ENCODE measurements at places on chromosomes 1 and 21. TPM values are rescaled to one million over a fixed set of nuclear protein-coding genes. Genes with fewer than 3 reads are reported as not detected.

The RGSL1 gene
- total RNA-seq, result not detected

The ANGPTL1 gene
- total RNA-seq, result not detected

The ARHGEF11 gene
- 14.9 TPM for total RNA-seq

The ATF3 gene
- total RNA-seq, result 21.8 TPM

The MCOLN3 gene
- total RNA-seq, result 2.4 TPM

The MCM3AP gene
- total RNA-seq, result 121 TPM

The GBP7 gene
- 0.30 TPM for total RNA-seq

The IVL gene
- total RNA-seq, result not detected

The OR14C36 gene
- not detected for total RNA-seq

The HJV gene
- total RNA-seq, result not detected

The ANGPTL7 gene
- total RNA-seq, result not detected

The TCP10L gene
- total RNA-seq, result 0.53 TPM

The FCGR3A gene
- total RNA-seq, result 0.18 TPM

The STXBP3 gene
- total RNA-seq, result 55.9 TPM

The PRR9 gene
- not detected for total RNA-seq

The ZMPSTE24 gene
- 25.4 TPM for total RNA-seq

The KRTAP7-1 gene
- not detected for total RNA-seq

The TIPRL gene
- 48.4 TPM for total RNA-seq

The OPTC gene
- not detected for total RNA-seq

The TRPM2 gene
- total RNA-seq, result 13.7 TPM

The TTC39A gene
- total RNA-seq, result not detected

The SLC9C2 gene
- not detected for total RNA-seq

The C4BPA gene
- not detected for total RNA-seq
